Activated CD4-positive, alpha-beta memory T cell treated with anti-CD3 and anti-CD28 coated beads, Interleukin-2, amount 10 ng/mL, durations not matched to agents 7 days and 5 days (primary cell): ENCODE measurements at places on chromosomes 11 and 22. TPM values are rescaled to one million over a fixed set of nuclear protein-coding genes. Genes with fewer than 3 reads are reported as not detected.

DNA sequence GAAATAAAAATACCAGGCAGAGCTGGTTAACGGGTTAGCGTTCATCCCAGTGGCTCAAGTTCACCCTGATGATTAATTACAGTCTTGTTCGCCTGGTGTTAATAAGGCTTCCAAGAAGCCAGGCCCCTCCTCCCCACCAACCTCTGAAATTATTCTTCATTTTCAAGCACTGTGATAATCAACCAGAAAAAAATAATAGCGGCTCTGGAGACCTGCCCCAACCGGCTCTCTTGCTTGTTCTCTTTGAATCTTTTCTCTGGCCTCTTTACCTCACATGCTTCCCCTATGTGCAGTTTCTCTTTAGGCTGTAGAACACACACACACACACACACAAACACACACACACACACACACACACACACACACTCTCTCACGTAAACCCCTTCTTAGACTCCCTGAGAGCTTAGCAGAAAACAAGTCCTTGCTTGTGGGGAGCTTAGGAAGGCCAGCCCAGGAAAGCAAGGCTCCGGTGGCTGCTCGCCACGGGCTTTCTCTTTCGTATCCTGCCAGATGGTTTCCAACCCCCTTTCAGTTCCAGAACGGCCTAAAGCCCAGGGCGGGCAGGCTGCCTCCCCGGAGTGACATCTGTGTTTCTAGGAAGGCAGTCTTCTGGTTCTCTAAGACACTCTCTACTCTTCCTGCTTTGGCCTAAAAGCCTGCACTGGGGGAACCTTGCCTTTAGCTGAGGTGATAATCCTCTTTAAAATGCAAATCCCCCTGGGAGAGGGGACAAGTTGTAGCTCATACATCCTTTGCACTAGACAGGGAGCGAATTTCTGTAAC is 106.4 kb upstream of the SESN3 start:
- peak; percentile 41 for DNase-seq

The MYRF gene
- total RNA-seq, result 4.6 TPM

GRCh38 chr11:12950670-12951069 is 58.4 kb upstream of the RASSF10 start:
- DNase-seq, result no peak

The RAG1 gene
- 0.28 TPM for total RNA-seq

- DNase-seq, result no peak
Measured at GRCh38 chr11:68163691-68164090, 42.5 kb upstream of the CHKA start.

The PATE2 gene
- total RNA-seq, result not detected

GRCh38 chr11:92720385-92720784 is 249.1 kb upstream of the MTNR1B start:
- DNase-seq, result no peak

GRCh38 chr11:77590194-77590782 is 535 bp downstream of the AQP11 start:
- DNase-seq, result peak; percentile 25

GRCh38 chr11:111836721-111837120 is 34.7 kb downstream of the ALG9 start:
- no peak for DNase-seq

The CRACR2B gene
- total RNA-seq, result 12.7 TPM

GRCh38 chr11:103997082-103997481 is 39.4 kb upstream of the DDI1 start:
- DNase-seq, result no peak

GRCh38 chr11:11510939-11511338 is 110.9 kb downstream of the GALNT18 start:
- no peak for DNase-seq

The ELMOD1 gene
- not detected for total RNA-seq

The MYOD1 gene
- not detected for total RNA-seq

DNA sequence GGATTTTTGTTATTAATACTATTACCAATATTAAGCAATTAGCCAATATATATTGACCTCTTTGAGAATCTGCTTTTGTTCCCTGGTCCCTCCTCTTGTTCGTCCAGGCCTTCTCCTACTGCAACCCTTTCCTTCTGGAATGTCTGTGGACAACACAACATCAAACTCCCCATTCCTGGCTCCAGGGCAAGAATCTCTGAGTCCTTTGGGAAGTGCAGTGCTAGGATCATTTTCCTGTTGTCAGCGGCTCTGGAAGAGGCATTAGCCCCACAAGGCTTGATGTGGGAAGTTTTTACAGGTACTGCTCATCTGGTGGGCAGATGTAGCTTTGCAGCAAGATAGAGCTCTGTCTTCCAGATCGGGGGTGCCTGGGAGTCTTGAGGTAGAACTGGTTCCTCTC is 74.3 kb downstream of the RPUSD4 start:
- DNase-seq, result no peak

The C11orf42 gene
- not detected for total RNA-seq

The DDIAS gene
- total RNA-seq, result 10.1 TPM

DNA sequence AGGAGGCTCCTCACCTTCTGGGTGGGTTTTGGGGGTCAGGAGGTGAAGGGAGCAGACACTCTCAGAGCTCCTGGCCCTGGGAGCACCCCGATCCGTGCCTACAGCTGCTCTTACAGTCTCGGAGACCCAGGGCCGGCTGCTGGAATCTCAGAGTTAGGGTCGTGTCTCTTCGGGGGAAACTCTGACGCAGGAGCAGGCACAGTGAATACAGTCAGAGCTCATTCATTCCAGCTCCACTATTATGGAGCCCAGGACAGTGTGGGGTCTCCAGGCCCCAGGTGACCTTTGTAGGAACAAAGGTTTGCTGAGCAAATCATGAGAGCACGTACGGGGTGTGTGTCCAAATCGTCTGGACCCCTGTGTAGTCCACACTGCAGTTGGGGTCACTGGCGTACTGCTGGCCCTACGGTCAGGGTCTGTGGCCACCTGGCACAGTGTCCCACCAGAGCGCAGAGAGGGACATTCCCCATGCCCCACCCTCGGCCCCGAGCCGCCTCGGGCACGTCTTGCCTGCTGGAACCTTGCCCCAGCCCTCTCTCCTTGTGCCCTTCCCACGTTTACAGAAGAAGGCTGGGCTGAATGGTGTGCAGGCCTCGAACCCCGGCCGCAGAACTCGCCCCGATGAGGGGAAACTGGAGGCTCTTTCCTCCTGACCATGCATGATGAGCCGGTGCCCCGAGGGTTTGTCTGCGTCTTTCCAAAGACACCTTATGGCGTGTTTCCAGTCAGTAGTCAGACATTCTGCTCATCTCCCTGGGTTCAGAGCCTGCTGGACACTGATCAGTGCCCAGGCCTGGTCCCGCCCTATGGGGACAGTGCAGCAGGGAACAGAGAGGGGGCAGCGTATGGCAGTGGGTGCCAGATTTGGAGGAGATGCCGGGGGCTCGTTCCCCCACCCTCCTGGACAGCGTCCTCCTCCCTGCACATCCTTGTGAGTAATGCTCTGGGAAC is 1166.6 kb downstream of the BRD1 start:
- no peak for DNase-seq

DNA sequence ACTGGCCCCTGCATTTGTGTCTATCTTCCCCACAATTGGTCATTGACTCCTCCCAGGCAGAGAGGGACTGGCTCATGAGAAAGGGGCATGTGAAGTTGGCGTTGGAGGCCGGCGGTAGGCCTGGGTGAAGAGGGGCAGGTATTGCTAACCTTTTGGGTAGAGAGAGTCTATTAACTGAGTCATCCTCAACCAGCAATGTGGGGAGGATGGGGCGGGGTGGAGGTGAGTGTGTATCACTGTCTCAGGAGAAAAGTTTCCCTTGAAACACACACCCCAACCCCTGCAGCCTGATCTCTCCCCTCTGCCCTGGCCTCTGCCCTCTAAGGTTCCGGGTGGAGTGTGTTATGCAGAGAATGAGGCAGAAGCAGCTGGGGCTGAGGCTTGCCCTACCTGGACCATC is 60.1 kb upstream of the PHF21B start:
- DNase-seq, result no peak

DNA sequence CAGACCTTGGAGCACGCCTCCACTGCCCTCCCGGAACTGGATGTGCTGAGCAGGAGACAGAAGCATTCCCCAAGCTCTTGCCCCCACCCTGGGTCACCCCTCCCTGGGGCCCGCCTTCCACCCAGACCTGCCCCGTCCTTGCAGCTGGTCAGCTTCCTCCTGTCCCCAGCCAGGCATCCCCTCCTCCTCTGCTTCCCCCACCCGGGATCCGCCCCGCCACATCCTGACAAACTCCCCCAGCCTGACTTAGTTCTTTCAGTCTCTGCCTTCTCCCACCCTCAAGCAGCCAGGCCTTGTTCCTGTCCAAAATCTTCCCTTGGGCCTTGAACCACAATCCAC is 1.1 kb upstream of the PLXNB2 start:
- DNase-seq, result no peak

DNA sequence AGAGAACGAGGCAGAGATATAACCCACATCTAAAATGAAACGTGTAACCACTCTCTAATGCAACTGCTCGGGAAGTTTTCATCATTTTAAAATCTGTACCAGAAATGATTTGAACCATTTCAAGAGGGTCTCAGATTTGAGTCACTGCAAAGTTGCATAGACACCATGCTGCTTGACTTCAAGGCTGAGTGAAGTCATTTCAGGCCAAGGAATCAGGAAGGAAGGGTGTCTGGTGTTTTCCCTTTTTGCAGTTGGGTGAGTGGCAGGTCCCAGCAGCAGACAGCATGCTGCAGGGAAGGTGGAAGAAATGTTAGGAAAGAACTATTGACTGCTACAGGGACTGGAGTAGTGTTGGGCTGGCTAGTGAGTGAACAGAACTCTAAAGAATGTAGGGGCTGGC is 16.5 kb downstream of the TANGO2 start:
- no peak for DNase-seq

- DNase-seq, result no peak
Measured at GRCh38 chr11:34916843-34917770, 689 bp downstream of the PDHX start.

The MS4A12 gene
- not detected for total RNA-seq

GRCh38 chr22:32478994-32479393 is 4.4 kb downstream of the FBXO7 start:
- no peak for DNase-seq

GRCh38 chr11:62909107-62909894 is 11.9 kb downstream of the CHRM1 start:
- no peak for DNase-seq

- DNase-seq, result no peak
Measured at GRCh38 chr11:68128682-68129327, 7.6 kb upstream of the CHKA start.

GRCh38 chr11:59822989-59823566 is 12.5 kb upstream of the MRPL16 start:
- DNase-seq, result peak; percentile 47

GRCh38 chr11:46360878-46361277 is 13.6 kb downstream of the DGKZ start:
- DNase-seq, result no peak

GRCh38 chr11:17978553-17979287 is 34.1 kb downstream of the SERGEF start:
- DNase-seq, result peak; percentile 33

GRCh38 chr11:61537326-61537725 is 28.8 kb downstream of the LRRC10B start:
- DNase-seq, result no peak

- no peak for DNase-seq
Measured at GRCh38 chr11:134014511-134014910, 54.4 kb upstream of the JAM3 start.

The CYTH4 gene
- total RNA-seq, result 114 TPM

The DDI1 gene
- total RNA-seq, result not detected

The BET1L gene
- 44.5 TPM for total RNA-seq

The TRIOBP gene
- total RNA-seq, result 40.9 TPM

- DNase-seq, result no peak
Measured at GRCh38 chr22:42171417-42171816, 40.8 kb upstream of the CYP2D6 start.

- no peak for DNase-seq
Measured at GRCh38 chr11:8826139-8826786, 84.7 kb upstream of the AKIP1 start.

The CASP5 gene
- 0.30 TPM for total RNA-seq

- no peak for DNase-seq
Measured at GRCh38 chr11:46686886-46687795, 13.3 kb downstream of the ARHGAP1 start.

The SCGB1A1 gene
- total RNA-seq, result not detected

The INSC gene
- 0.18 TPM for total RNA-seq

GRCh38 chr11:77967753-77968152 is 26.7 kb downstream of the INTS4 start:
- no peak for DNase-seq

- DNase-seq, result no peak
Measured at GRCh38 chr11:95913830-95914615, 9.9 kb downstream of the MTMR2 start.

The MCHR1 gene
- total RNA-seq, result not detected

The SEPTIN5 gene
- not detected for total RNA-seq

The C1QTNF5 gene
- total RNA-seq, result not detected

DNA sequence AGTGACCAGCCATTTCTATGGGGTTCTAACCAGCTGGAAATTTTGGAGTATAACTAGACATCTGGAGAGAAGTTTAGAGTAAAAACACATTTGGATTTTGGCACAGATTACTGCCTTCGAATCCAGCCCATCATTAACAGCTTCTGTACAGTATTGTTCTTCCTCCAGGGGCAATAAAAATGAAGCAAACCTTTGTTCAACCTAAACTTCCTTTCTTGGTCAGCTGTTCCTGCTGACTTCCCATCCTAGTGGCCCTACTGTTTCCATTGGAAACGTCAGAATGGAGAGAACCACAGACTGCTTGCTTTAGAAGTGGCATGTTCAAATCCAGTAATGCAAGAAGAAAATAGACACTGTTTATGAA is 203.7 kb upstream of the MTMR2 start:
- no peak for DNase-seq

GRCh38 chr11:92128026-92128425 is 96.6 kb upstream of the FAT3 start:
- no peak for DNase-seq

The MFRP gene
- total RNA-seq, result not detected

DNA sequence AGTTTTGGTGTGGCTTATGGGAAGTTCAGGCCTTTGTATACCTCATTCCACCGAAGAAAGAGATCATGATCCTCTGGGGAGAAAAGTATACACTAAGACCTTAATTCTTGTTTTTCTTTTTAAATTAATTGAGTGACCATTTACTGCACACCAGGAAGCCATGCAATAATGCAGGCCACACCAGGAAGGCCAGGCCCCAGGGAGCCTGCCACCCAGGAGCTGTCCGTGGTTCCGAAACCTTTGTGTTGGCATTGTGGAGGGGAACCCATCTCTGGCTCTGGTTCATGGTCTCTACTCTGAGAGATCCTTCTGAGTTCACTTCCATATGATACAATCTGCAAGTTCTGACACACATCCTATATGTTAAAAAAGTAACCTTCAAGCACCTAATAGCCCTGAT is 291.8 kb downstream of the MIAT start:
- DNase-seq, result no peak

The IFITM5 gene
- total RNA-seq, result not detected

The TRIM49 gene
- total RNA-seq, result not detected

The PHLDA2 gene
- 5.0 TPM for total RNA-seq

The CDC42EP2 gene
- 0.38 TPM for total RNA-seq

GRCh38 chr11:129894278-129895125 is 876 bp downstream of the NFRKB start:
- no peak for DNase-seq
